Stimulated activated CD8-positive, alpha-beta memory T cell treated with anti-CD3 and anti-CD28 coated beads, Interleukin-4, amount 100 ng/mL, for 1 hour (primary cell): ENCODE measurements at places on chromosomes 16 and 17.

DNA sequence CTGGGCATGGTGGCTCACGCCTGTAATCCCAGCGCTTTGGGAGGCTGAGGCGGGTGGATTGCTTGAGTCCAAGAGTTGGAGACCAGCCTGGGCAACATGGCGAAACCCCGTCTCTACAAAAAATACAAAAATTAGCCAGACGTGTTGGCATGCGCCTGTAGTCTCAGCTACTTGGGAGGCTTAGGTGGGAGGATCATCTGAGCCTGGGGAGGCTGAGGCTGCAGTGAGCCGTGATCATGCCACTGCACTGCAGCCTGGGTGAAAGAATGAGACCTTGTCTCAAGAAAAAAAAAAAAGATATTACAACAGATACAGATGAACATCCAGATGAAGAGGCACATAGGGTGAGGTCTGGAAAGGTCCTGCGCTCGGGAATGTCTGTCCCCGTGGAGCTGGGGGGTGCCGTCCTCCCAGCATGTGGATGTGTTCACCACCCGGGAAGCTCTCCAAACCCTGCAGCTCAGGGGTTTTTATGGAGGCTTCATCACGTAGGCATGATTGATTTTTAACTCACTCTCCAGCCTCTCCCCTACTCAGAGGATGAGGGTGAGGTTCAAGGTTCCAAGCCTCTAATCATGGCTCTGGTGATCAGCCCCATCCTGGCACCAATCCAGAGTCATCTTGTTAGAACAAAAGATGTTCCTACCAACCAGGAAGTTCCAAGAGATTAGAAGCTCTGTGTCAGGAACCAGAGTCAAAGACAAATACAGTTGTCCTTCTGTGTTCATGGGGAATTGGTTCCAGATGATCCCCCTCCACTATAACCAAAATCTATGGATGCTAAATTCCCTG lies 85.0 kb upstream of the DNAJA2 start:
- no peak for DNase-seq

- DNase-seq = no peak
Measured at GRCh38 chr17:29039764-29040598, 3.0 kb upstream of the PIPOX start.

DNA sequence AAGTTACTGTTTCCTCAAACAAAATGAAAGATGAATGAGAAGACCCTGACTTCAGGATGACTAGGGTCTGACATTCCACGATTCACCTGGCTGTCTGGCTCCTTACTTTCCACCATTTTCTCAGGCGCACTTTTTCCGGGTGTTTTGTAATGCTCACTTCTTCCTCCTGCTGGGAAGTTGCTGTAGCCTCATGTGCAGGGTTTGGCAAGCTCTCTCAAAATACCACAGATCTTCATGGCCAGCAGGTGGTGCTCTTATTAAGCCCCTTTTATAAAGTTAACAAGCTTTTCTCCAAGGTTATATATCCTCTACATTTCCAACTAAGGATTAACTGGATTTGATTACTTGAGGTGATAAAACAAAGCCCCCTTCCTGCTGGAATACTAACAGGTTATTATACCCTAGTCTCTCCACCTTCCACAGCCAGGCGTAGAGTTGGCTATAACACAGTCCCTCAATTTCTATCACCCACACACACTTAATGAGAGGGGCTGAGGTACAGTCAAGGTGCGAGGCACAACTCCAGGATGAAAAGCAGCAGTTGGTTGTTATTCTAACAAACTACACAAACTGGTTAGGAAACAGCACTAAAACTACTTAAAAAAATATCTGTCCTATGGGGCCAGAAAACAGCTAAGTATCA lies 45.4 kb downstream of the STH start:
- DNase-seq = peak; percentile 7

DNA sequence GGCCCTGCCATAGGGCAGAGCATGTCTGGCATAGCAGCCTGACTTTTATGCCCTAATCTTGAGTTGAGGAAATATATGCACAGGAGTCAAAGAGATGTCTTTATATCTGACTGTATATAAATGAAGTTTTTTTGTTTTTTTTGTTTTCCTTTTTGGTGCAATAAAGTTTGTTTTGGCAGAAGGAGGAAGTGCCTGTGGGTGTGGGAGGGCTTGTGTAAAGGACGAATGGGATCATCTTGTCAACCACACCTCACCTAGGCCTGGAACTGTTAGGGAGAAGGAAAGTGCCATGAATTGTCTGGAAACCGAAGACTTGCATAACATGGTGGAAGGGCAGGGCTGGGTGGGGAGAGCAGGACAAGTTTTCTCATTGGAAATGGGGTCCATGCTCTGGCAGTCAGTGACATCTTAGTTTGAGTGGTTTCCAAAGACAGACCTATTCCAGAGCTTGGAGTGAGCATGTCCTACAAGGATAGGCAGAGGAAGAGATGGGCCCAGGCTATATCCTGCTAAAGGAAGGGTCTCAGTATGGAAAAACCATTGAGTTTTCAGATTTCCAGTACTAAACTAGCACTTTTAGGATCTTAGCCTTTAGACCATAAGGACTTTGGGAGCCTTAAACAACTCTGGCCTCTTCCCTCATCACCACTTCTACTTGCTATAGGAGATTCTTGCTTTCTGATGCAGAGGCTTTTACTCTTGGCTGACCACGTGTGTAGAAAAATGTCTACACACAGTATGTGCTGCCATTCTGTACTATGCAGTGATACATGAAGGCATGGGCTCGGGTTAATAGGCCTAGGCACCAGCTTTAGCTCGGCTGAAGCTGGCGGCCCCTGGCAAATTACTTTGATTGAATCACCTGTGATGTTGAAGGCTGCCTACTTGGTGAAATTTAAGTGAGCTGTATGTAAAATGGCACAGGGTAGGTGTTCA lies 15.5 kb downstream of the SNF8 start:
- no peak for DNase-seq

GRCh38 chr17:31544186-31544585 lies 152.7 kb downstream of the RAB11FIP4 start:
- DNase-seq = no peak
